ENCODE measurements at places on chromosomes 3 and 15.

DNA sequence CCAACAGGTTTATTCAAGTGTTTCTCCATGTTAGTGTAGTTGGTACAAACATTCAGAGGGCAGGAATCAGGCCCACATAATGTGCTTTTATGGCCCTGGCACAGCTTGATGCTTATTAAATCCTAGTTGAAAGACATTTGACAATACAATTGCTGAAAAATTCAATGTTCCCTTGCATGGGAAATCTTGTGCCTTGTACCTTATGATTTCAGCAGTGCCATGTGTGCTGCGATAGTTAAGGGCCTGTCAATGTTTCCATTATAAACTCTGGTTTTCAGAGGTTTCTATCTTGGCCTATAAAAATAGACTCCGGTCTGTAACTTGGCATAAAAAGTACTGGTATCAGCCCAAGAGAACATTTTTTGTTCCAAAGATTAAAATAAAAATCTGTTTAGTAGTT, 207.2 kb downstream of the TBC1D5 start:
- DNase-seq: no peak

DNA sequence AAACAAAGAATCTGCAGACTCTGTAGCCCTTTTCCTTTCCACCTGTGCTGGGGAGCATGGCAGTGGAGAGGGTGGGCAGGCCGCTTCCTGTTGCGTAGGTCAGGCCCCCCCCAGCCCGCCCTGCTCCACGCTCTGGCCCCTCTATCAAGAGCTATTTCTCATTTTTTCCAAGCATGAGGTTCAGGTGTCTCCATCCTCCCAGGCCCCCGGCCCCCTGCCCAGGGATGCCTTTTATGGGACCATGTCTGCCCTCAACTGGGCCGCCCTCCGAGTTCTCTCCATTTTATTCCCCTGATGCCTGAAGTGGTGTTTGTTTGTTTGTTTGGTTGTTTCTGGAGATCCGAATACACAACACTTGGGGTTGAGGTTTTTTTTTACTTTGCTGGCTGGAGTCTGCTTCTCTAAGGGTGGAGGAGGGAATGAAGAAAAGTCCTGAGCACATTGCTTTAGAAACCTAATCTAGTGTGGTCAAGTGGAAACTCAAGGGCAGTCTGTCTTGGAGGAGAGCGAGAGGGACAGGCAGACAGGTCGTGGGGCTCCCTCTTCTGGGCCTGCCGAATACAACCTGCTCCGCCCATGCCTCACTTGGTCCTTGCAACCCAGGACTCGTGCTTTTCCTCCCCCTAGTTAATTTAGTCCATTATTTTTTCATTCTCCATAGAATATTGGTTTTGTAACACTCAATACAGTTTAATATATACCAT, 176.5 kb upstream of the LYSMD4 start:
- no peak for DNase-seq

DNA sequence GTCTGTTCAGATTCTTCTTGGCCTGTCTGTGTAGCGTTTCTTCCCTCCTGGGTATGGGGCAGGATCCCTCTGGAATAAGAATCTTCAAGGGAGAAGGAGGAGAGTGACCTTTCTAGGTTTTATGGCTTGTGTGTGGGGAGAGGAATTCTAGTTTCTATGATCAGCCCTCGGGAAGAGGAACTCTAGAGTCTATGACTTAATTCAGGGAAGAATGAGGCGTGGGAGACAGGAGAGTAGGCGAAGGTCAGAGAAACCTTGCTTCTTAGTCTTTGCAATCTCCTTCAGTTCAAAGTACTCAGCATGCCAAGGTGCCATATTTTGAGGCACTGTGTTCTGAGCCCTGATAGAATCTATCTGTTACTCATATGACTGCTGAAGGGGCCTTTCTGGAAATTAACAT, 99.2 kb upstream of the C3orf80 start:
- no peak for DNase-seq

GRCh38 chr3:11554236-11554610, 89.5 kb downstream of the VGLL4 start:
- DNase-seq: no peak

- no peak for DNase-seq
Observed at GRCh38 chr3:118505784-118506183, 528.9 kb downstream of the IGSF11 start.

DNA sequence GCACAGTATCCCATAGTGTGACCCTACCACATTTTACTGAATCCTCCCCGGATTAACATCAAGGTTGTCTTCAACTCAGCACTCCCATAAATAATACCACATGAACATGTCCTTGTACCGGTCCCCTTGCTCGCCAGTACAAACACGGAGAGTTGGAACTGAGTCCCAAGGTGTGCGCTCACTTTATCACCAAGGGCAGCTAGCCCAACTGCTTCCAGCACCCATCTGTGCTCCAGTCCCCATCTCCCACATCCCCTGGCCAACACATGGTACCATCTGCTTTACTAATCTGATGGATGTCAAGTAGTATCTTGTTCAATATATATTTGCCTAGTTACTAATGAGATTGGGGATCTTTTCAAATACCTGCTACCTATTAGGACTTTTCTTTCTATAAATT, 64.7 kb downstream of the ISG20 start:
- no peak for DNase-seq

GRCh38 chr3:140724856-140725812, 47.3 kb downstream of the TRIM42 start:
- no peak for DNase-seq

- DNase-seq: peak; percentile 56
Observed at GRCh38 chr3:149494022-149494758, 19.7 kb downstream of the TM4SF4 start.

- DNase-seq: no peak
Observed at GRCh38 chr3:94118390-94118789, 55.5 kb downstream of the NSUN3 start.

- no peak for DNase-seq
Observed at GRCh38 chr3:194910414-194910984, 224.8 kb downstream of the FAM43A start.

GRCh38 chr3:174951034-174951433, 91.9 kb downstream of the NAALADL2 start:
- DNase-seq: no peak

DNA sequence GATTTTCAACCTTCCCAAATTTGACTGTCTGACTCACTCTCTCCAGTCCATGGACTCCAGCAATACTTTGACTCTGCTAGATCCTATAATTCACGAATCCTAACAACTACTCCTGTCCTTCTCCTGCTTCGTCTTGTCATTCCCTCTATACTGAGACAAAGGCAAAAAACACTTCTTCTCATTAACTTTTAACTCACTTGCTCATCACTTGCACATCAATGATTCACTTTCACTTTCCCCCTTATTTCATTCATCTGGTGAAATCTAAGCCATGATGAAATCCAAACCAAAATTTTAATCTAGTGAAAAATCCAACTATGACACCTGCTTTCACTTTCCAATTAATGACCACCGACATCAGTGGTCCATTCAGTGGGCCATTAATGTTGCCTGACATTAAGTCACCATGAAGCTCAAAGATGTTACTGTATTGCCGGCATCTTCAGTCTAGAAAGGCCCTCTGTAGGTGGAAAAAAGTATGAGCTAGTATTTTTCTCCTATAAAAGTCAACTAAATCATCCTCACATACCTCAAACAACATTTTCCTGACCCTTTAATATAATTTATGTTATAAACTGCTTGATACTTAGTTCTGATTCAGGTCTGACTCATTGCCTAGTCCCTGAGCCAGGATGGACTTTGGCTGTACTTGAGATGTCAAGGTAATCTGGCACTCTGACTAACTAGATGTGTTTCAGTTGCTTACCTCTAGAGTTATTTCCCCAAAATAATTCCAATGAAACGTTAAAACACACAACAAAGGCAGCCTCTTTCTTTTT, 158.6 kb downstream of the CNTN6 start:
- no peak for DNase-seq

DNA sequence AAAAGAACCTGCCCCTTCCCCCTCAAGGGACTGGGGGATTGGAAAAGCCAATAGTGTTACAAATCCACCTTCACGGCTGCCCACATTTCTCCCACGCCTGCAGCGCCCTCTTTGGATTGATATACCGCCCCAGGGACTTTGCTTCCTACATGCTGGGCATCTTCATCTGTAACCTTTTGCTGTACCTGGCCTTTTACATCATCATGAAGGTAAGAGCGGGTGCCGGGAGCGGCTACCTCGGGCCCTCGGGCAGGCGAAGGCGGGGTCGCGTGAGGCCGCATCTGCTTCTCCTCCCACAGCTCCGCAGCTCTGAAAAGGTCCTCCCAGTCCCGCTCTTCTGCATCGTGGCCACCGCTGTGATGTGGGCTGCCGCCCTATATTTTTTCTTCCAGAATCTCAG, 73.1 kb downstream of the USF3 start:
- DNase-seq: no peak

GRCh38 chr3:60147249-60147950, 1097.6 kb upstream of the CFAP20DC start:
- DNase-seq: no peak

- no peak for DNase-seq
Observed at GRCh38 chr3:85030052-85030451, 71.3 kb downstream of the CADM2 start.

DNA sequence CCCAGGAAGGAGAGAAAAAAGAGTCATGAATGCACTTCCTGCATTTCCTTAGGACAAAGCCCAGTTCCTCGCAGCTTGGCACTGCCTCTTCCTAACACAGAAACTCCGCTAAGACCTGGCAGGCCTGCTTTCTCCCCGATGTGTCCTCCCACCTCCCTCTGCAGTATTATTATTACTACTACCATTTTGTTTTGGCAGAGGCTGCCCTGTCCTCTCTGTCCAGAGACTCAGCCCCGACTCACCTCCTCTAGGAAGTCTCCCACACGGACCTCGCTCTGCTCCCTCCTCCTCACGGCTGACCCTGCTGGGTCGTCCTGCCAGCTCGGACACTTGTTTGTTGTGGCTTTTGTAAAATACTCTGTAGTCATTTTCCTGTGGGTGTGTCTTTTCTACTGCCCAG, 107.2 kb upstream of the HACD2 start:
- no peak for DNase-seq

- no peak for DNase-seq
Observed at GRCh38 chr3:130374033-130374432, 28.6 kb downstream of the COL6A5 start.

GRCh38 chr3:117645561-117646242, 936.1 kb downstream of the TUSC7 start:
- DNase-seq: no peak

- no peak for DNase-seq
Observed at GRCh38 chr3:161388855-161389254, 17.5 kb upstream of the SPTSSB start.

GRCh38 chr3:150271591-150271960, 136.5 kb upstream of the TSC22D2 start:
- no peak for DNase-seq

GRCh38 chr3:14265246-14265962, 86.8 kb downstream of the LSM3 start:
- no peak for DNase-seq

DNA sequence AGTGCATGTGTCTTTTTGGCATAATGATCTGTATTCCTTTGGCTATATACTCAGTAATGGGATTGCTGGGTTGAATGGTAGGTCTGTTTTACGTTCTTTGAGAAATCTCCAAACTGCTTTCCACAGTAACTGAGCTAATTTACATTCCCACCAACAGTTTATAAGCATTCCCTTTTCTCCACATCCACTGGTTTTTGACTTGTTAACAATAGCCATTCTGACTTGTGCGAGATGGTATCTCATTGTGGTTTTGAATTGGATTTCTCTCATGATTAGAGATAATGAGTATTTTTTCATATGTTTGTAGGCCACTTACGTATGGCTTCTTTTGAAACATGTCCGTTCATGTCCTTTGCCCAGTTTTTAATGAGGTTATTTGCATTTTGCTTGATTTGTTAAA, 117.7 kb downstream of the CHCHD4 start:
- no peak for DNase-seq

DNA sequence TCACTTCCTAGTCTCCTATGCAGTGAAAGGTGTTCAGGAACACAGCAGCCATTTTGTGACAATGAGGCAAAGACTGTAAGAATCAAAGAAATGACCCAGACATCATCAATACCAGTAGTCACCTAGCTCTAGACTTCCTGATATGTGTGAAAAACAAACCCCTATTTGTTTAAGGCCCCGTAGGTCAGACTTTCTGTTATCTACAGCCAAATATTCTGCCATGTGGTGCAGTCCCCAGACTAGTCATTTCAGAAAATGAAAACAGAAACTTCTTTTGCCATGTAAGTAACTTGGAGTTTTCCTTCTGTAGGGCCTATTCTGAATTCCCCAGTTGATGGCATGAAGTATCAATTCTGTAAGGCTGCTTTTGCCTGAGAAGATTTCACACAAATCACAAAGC, 181.7 kb upstream of the SNTN start:
- no peak for DNase-seq

- DNase-seq: no peak
Observed at GRCh38 chr15:77040673-77041072, 30.2 kb downstream of the TSPAN3 start.

GRCh38 chr15:23857028-23857641, 170.0 kb upstream of the NDN start:
- no peak for DNase-seq

- DNase-seq: no peak
Observed at GRCh38 chr3:195729476-195730251, 8.9 kb downstream of the MUC20 start.

DNA sequence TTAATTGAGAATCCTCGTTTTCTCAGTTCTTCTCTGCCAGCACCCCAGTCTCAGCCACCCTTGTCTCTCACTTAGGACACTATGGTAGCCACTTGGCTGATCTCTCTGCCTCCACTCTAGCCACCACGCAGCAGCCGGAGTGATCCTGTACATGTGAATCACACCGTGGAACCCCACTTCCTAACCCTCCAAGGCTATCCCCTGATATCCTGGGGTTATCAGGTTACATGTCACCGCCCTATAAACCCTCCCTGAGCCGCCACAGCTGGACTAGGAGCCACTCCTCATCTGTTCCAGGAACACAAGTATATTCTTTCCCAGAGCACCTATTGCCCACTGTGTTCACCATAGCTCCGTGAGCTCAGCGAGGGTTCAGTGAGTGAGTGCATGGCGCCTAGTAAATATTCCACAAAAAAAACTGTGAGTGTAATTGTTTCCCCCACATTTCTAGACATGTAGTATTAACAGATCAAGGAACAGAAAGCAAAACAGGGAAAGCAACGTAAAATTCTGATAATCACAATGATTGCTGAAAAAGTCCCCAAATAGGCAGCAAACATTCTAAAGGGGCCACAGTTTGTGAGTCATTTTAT, 661 bp upstream of the PARP14 start:
- DNase-seq: peak; percentile 31

GRCh38 chr15:57158589-57158988, 217.7 kb upstream of the CGNL1 start:
- DNase-seq: no peak

DNA sequence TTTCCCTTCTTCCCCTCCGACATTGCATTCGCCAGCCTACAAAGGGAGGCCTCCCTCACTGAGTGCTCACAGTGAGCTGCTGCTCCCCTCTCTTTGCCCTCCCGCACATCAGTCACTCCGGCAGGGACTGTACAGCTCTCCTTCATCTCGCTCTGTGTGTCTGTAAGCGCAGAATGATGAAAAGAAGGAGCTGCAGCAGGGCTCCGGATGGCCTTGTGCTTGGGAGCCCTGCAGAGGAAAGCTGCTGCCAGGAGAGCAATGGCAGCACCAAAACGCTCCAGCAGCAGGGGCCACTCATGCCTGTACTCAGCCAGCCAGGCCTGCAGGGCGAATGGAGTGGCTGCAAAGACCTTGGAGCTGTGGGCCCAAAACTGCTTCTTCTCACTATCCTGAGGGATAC, 107.0 kb upstream of the NSMCE3 start:
- DNase-seq: no peak

- no peak for DNase-seq
Observed at GRCh38 chr3:135007607-135008006, 212.5 kb downstream of the EPHB1 start.

All from left ventricle myocardium superior (tissue), 1 donor.